Lower lobe of right lung (tissue), 2 donors: ENCODE measurements at places on chromosomes 11 and 22. TPM values are rescaled to one million over a fixed set of nuclear protein-coding genes. Genes with fewer than 3 reads are reported as not detected.

OR8A1 gene
- total RNA-seq = not detected

PTS gene
- total RNA-seq = 22.8 TPM

CENATAC gene
- 51.0 TPM for total RNA-seq

PIWIL4 gene
- 1.9 TPM for total RNA-seq

NTM gene
- total RNA-seq = 2.3 TPM

RASSF10 gene
- total RNA-seq = 4.3 TPM

FXYD2 gene
- 2.8 TPM for total RNA-seq

SPON1 gene
- 40.1 TPM for total RNA-seq

OR52E8 gene
- total RNA-seq = not detected

LRRN4CL gene
- 3.4 TPM for total RNA-seq

OR51I1 gene
- total RNA-seq = 0.41 TPM

HTR3B gene
- total RNA-seq = not detected

SLC5A12 gene
- not detected for total RNA-seq

P4HA3 gene
- 0.56 TPM for total RNA-seq

RELA gene
- 68.9 TPM for total RNA-seq

OR52N4 gene
- not detected for total RNA-seq

GAS2 gene
- 2.6 TPM for total RNA-seq

TRPM5 gene
- not detected for total RNA-seq

THY1 gene
- 7.5 TPM for total RNA-seq

NLRP14 gene
- total RNA-seq = not detected

FGF3 gene
- total RNA-seq = not detected

DDB1 gene
- 122 TPM for total RNA-seq

GRAP2 gene
- 9.5 TPM for total RNA-seq

PAFAH1B2 gene
- total RNA-seq = 78.2 TPM
